Globus pallidus (tissue), 1 donor: ENCODE measurements at places on chromosomes 5 and 9.
A peak's percentile ranks its signal among the peaks of the same experiment; 100 is the strongest.

DNA sequence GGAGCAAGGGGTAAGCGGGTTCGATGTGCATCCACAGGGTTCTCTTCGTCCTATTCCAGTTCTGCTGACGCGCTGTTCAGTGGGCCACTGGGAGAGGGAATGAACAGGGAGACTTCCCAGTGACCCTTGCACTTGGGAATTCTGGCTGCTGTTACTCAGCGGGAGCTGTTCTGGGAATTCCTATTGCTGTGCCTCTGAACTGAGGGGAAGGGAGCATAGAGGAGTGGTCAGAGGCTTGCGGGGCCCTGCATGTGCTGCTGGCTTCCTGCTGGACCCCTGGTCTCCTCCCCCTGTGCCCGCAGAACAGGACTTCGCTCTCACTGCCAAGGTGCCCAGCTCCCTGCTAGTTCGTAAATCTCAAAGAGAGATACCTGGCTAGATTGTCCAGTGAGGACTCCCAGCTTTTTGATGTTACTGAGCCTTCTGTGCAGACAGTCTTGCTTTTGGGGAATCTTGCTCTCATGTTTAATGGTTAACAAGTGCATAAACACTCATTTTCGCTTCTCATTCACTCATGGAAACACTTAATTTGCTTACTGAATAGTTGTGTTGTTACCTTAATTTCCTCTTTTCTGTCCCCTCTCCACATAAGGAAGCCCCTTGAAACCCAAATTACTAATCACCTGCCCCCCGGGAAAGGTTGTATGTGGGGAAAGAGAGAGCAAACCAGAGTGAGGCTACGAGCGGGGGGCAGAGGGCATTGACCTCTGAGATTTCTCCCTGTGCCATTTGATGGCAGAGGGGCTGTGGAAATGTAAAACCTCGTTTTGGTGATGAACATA, 5.9 kb downstream of the TRIO start:
- no peak for DNase-seq

DNA sequence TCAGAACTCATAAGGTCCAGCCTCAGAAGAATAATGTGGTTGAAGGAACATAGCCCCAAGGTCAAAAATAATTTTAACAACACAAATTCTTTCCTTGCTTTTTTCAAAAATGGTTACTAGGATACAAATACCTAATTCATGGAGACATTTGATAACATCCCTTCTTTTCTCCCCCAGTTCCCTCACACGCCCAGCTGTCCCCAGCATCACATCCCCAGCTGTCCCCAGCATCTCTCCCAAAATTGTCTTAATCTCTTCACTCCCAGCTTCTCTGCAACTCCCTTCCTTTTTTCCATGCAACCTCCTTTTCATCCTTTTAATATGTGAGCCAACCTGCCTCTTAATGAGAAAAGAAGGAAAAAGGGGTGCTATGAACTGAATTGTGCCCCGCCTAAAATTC, 77.8 kb downstream of the FSTL4 start:
- no peak for DNase-seq

GRCh38 chr5:62143268-62144229, 162.5 kb upstream of the KIF2A start:
- peak; percentile 64 for DNase-seq

- no peak for DNase-seq
These were observed 1096.5 kb downstream of the NR2F1-AS1 start for GRCh38 chr5:92484484-92484883.

- no peak for DNase-seq
These were observed 562.6 kb downstream of the NR2F1-AS1 start for GRCh38 chr5:93018461-93018860.

GRCh38 chr5:15013654-15014463, 142.3 kb upstream of the ANKH start:
- peak; percentile 69 for DNase-seq

GRCh38 chr9:120876842-120877240, at the start of gene PHF19:
PHF19 (minus strand) TSS chr9:120877188; CDS start chr9:120874741, 2,447 bp downstream.
- no peak for DNase-seq

DNA sequence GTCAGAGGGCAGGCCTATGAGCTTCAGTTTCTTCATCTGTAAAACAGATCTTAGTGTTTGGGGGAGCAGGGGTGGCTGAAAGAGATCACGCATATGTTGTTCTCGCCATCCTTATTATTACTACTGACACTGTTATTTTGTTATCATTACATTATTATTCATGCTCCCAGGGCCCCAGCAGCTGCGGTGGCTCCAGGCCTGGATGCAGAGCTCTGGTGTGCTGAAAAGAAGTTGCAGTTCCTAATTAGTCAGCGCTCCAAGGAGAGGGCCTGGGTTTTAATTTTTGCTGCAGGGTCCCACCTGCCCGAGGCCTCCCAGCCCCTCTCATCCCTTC, 19.5 kb downstream of the CXXC5 start:
- DNase-seq, result no peak

DNA sequence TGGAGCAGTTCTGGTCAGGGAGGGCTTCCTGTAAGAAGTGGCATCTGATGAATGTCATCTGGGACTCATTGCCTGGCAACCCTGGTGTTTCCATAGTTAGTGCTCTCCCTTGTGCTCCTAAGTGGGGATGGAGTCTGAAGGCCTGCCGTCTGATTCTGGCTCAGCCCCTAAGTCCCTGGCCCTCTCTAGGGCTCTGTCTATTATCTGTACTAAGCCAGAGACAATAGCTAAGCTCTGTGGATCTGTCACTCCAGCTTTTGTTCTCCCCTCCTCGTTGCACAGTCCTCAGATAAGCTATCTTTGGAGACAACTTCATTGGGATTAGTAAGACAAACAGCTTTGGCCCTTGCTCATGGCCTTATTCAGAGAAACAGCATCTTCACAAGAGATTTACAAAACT, 30.6 kb upstream of the TTC1 start:
- no peak for DNase-seq

DNA sequence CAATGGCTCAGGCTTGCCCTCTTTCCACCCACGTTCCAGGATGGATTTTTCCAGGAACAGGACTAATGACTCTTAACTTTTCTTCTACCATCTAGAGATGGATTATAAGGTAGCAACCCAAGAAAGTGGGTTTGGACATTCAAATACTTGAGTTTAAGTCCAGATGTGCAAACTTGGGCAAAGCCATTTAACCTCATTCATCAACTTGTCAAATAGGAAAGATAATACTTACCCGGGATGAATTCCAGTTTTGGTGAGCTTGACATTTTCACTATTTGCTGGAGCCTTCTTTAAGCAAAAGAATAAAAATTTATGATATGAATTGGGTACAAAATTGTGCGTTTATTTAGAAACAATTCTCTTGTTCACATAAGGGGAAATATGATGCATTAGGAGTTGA, 44.3 kb upstream of the ZBED3 start:
- no peak for DNase-seq

- DNase-seq, result no peak
These were observed 775.5 kb upstream of the CTNND2 start for GRCh38 chr5:12679731-12680130.

DNA sequence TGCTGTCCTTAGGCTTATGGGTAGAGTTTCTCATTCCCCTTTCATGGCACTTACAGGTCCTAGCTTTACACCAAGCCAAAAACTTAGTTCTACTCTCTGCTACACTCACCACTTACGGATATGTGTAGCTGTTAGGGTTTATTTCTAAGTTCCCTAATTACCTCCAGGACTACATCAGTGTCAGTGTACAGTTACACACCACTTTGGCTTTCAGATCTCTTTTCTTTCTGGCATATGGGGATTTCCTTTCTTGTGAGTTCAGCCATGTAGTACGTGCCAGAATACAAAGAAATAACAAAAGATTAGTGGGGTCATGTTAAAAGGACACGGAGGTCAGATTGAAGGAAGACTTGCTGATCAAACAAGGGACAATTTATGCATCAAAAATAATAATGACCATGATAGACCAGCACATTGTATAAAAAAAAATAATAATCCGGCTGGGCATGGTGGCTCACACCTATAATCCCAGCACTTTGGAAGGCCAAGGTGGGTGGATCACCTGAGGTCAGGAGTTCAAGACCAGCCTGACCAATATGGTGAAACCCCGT, 41.8 kb downstream of the LYRM7 start:
- no peak for DNase-seq

DNA sequence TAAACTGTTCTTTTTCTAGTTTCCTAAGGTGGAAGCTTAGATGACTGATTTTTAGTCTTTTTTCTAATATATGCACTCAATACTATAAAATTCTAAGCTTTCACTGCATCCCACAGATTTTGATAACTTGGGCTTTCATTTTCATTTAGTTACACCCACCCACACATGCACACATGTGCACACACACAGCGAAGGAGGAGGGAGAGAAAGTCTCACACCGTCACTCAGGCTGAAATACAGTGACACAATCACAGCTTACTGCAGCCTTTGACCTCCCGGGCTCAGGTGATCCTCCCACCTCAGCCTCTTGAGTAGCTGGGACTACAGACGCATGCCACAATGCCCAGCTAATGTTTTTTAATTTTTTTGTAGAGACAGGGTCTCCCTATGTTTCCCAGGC, 96.5 kb downstream of the SMIM23 start:
- no peak for DNase-seq

DNA sequence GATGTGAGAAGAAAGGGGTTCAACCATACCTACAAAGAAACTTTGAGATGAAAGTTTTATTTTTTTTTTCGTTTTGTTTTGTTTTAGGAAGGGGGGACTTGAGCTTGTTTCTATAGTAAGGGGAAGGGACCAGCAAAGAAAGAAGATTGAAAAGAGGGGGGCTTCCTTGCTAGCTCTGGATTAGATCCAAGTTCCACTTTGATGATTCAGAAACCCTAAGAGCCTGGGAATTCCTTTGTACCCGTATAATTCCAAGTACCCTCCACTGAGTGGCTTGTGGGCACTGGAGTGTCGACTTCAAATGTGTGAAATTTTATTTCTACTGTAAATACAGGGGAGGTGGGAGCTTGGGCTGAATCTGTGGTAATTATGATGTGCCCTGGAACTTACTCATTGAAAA, 10.9 kb downstream of the MAMDC2 start:
- no peak for DNase-seq

GRCh38 chr5:178651046-178651810, 24.4 kb upstream of the CLK4 start:
- no peak for DNase-seq

- no peak for DNase-seq
These were observed 19.1 kb downstream of the GLRA1 start for GRCh38 chr5:151905557-151905961.

DNA sequence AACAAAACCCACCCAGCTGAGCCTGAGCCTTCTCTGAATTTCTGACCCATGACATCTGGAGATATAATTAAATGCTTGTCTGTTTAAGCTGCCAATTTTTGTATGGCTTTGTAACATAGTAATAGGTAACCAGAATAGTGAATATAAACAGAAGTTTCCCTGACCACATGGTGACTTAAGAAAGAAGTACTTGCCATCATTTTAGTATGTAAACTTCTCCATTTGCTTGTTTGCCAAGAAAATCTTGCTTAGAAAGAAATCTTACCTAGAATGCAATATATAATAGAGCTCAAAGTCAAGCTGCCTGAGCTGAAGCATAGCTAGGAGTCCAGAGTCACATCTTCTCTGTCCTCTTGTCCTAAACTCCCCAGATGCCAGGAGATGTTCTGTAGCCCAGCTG, 117.0 kb downstream of the PCSK1 start:
- no peak for DNase-seq

- no peak for DNase-seq
These were observed 199.9 kb downstream of the PCSK5 start for GRCh38 chr9:76090330-76090729.

DNA sequence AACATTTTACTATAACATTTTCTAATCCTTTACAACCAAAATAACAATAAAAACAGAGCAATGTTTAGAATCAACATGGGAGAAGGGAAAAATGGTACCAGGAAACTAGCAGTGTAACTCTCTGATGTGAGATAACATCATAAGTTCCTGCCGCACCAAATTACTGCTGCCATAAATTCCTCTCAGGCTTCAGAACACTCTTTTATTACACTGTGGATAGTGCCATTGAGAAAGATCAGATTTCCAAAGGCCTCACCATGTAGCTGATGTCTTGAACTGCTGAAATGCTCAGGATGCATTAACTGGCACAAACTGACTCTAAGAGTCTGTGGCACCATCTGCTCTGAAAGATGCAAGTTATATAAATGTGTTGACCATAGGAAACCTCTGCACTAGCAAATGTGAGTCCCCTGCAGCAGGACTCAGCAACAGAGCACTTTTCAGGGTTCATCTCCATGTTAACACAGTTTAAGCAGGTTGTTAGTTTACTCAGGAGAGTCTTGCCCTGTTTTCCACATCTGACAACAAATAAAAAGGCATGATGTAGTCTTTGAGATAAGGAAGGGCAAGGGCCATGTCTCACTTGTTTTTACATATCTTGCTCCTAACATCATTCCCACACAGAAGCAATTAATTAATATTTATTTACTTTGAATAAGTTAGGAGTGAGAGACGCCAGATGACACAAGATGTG, 218.1 kb downstream of the CETN3 start:
- no peak for DNase-seq

DNA sequence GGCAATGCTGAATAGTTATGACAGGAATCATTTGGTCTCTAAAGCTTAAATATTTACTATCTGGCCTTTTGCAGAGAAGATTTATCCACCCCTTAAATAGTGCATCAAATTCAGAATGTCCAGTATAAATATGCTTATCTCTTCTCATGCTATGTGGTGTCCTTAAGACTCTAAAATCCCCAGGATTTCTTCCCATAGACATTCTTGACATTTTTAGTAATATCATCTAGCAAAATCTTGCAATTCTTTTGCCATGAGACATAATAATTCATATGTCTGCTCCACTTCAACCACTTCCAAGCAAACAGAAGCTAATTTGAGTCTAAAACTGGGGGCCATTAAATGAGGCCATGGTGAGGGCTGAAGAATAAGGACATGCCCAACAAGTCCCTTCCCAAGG, 1923.4 kb upstream of the CDH9 start:
- DNase-seq, result no peak

GRCh38 chr5:178994580-178995340, at the start of gene GRM6:
GRM6 (minus strand) TSS chr5:178995320; CDS start chr5:178994944, 376 bp downstream.
- no peak for DNase-seq

GRCh38 chr5:107513337-107514085, 157.2 kb downstream of the EFNA5 start:
- no peak for DNase-seq

GRCh38 chr5:155451106-155451505, 437.6 kb downstream of the KIF4B start:
- DNase-seq, result no peak

GRCh38 chr9:10127867-10128266, 484.9 kb downstream of the PTPRD start:
- no peak for DNase-seq

GRCh38 chr5:55159763-55160492, at the start of gene GPX8:
GPX8 (plus strand) TSS chr5:55160171; CDS start chr5:55160193, 22 bp downstream.
- no peak for DNase-seq

- no peak for DNase-seq
These were observed 10.4 kb downstream of the TGFBI start for GRCh38 chr5:136039202-136039601.

GRCh38 chr5:159605585-159605984, 275.3 kb upstream of the IL12B start:
- no peak for DNase-seq

DNA sequence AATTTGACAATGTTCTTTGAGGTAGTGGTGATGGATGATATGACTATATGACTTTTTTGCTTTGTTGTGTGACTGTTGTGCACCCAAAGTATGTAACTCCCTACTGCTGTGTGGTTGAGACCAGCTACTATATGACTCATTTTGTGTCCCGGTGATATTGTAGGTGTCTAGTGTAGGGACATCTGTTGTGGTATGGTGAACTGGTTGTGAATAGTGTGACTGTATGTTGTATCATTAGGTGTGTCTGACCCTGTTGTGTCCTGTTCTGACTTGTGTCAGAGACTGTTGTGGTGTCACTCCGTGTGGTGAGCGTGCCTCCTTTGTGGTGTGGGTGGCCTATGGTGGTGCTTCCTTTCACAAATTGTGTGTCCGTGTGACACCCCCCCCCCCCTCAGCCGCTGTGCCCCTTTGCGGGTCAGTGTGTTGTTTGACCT, 11.2 kb upstream of the CXXC5 start:
- DNase-seq, result no peak
